ENCODE measurements at places on chromosomes 13 and 19.

DNA sequence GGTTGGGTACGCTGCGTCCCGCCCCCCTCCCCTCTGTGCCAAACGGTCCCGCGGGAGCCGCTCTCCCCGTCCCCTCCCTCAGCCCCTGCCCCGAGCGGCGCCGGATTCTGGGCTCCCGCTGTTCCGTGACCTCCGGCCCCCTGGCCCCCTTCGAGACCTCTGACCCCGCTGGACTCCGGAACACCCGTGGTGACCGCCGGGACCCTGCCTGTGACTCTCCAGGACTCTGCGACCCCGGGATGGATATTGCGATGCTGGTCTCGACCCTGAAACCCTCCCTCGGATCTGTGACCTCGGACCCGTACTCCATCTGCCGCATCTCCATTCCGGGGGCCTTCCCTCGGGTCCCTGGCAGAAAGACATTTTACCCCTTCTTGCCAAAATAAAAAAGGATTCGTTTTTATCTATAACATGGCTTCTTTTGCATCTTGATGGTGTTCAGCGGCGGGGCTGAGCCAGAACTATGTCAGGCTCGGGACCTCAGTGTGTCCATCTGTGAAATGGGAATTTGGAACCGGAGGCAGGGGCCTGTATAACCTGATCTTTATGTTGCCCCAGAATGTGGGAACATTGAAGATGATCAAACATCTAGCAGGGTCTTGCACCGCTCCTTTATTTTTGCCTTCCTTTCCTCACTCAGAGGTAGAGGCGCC, 654 bp upstream of the MEGF8 start:
- no peak for DNase-seq

GRCh38 chr13:92028695-92029094, 630.3 kb downstream of the GPC5 start:
- DNase-seq = no peak

DNA sequence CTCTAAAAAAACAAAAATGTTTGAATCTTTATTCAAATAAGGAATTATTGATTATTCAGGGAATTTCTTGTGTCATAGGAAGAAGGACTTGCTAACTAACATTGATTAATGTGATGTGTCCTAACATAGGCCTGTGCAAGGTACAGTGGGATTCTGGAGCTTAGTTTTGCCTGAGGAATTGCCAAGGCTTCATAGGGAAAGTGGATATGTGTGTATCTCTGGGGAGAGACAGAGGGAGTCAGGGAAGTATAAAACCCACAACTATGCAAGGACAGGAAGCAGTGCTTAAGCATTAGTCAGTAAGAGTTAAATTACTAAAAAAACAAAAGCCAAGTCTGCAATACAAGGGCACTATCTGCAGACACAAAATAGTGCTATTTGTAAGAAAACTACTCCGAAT, 59.6 kb downstream of the WDFY2 start:
- no peak for DNase-seq

DNA sequence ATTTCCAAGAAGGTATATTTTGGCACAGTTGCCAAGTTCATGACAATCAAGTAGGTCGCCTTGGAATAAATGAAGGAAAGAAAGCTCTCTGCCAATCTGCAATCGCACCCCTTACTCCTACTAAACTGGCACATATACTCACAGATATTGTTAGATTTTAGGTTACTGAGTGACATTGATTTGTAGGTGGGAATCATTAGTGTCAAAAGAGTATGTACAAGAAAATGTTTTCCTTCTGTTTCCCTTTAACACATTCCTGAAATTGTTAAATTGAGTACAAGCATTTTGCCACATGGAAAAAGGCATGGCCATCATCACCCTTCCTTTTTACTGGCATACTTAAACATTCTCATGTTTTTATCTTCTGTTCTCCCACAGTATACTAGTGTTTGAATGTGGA, 2868.3 kb upstream of the PCDH20 start:
- DNase-seq = no peak

DNA sequence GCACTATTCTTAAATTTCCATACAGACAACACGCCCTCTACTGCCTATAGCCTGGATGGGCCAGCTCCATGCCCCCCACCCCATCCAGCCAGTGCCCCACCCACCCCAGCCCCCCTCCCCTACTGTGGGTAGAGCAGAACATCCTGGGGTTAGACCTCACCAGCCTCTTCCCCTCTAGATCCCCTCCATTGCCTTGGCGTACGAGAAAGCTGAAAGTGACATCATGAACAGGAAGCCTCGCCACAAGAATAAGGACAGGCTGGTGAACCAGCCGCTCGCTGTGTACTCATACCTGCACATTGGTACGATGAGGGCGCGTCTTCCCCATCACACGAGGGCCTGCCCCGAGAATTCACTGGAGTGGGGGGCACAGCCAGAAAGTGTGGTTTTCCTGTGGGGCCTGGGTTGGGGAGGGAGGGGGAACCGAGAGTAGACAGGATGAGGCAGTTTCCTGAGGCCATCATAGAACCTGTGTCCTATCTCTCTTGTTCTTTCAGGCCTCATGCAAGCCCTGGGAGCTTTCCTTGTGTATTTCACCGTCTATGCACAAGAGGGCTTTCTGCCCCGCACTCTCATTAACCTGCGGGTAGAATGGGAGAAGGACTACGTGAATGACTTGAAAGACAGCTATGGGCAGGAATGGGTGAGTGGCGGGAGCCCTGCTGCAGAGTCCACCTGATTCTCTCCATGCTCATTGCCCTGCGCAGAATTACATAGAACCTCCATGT, 29.1 kb downstream of the ATP12A start:
- DNase-seq = no peak

DNA sequence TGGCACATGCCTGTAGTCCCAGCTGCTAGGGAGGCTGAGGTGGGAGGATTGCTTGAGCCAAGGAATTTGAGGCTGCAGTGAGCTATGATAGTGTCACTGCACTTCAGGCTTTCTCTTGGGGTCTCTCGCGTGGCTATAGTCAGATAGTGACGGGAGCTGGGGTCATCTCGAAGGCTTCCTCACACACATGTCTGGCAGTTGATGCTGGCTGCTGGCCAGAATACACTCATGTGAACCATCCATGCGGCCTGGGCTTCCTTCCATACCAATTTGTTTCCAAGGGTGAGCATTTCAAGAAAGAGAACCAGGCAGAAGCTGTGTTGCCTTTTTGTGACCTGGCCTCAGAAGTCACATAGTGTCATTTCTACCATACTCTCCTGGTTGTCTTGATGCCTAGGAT, 26.4 kb downstream of the LEUTX start:
- DNase-seq = peak; percentile 19

DNA sequence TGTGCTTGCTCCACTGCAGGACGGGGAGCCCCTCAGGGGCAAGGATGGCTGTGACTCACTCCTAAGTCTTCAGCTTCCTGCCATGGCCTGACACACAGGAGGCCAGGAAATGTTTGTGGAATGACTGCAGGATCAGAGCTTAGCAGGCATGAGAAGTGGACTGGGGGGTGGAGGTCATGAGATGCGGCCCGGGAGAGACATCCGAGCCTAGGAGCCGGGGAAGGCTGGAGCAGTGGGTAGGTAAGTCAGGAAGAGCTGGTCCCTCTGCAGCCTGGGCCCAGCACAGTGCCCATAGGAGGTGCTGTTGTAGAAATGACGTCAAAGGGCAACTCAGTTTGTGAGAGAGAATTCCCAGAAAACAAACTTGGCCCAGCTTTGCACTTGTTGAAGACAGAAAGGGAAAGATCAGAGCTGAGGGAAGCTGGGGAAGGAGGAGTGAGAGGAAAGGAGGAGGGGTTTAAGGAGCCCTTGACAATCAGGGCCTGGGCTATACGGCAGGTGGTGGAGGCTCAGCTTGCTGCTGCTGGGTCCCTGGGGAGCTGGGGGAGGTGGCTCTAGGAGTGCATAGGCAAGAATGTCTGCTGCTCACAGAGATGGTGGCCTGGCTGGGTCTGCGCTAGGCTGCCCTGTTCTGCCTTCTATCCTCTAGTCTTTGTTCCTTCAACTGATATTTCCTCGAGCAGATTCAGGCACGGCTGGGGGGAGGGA, 18.5 kb downstream of the POU2F2 start:
- peak; percentile 36 for DNase-seq

DNA sequence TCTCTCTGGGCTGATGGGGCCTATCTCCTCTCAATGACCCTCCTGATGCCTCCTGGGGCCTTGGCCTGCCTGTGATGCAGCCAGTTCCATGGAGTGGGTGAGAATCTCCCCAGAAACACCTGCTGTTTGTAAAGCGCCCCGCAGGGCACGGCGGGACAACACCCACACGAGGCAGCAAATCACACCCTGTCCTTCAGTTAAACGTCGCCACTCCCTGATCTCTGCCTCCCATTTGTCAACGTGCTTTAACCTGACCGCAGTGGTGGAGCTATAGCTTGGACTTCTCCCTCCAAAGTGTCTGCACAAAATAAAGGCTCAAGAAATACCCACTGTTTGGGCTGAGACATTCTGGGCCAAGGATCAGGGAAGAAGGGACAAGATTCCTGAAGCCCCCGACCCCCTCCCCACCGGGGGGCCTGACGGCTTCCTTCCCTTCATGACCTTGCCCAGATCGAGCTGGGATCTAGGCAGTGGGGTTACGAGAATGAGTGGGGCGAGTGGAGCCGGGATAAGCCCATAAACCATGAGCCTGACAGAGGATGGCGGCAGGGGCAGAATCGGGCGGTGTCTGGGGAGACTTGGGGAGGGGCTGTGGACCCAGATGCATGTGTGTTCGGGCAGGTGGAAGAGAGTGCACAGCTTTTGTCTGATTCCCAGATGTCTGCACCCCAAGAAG, 8.0 kb downstream of the MYDGF start:
- no peak for DNase-seq

GRCh38 chr19:3655402-3656072, 28.9 kb upstream of the CACTIN start:
- no peak for DNase-seq

DNA sequence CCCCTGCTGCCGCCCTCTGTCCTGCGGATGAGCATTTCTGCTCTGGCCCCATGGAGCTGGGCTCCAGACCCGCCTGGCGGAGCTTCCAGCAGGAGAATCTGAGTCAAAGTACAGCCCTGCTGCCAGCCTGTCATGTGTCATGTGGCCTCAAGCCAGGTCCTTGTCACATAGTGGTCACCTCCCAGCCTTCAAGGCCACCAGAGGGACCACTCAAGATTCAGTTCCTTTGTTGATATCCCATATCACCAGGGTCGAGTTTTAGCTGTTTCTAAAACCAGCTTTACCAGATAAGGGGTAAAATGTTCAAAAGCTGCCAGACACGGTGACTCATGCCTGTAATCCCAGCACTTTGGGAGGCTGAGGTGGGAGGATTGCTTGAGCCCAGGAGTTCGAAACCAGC, 13.4 kb downstream of the THOP1 start:
- no peak for DNase-seq

DNA sequence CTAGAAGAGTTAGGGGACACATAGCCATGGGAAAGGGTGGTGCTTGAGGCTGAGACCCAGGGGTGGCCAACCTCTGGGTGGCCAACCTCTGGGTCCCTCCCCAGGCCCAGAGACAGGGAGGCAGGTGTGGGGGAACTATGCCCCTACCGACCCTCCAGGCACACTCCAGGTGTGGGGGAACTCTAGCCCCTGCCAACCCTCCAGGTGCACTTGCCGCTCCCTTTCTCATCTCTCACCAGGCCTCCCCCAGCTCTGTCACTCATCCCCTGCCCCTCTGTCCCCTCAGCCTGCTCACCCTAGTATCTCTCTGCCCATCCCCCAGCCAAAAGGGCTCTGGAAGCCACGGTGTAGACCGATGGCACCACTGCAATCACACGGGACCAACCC, 10.6 kb upstream of the VSTM2B start:
- DNase-seq = no peak

DNA sequence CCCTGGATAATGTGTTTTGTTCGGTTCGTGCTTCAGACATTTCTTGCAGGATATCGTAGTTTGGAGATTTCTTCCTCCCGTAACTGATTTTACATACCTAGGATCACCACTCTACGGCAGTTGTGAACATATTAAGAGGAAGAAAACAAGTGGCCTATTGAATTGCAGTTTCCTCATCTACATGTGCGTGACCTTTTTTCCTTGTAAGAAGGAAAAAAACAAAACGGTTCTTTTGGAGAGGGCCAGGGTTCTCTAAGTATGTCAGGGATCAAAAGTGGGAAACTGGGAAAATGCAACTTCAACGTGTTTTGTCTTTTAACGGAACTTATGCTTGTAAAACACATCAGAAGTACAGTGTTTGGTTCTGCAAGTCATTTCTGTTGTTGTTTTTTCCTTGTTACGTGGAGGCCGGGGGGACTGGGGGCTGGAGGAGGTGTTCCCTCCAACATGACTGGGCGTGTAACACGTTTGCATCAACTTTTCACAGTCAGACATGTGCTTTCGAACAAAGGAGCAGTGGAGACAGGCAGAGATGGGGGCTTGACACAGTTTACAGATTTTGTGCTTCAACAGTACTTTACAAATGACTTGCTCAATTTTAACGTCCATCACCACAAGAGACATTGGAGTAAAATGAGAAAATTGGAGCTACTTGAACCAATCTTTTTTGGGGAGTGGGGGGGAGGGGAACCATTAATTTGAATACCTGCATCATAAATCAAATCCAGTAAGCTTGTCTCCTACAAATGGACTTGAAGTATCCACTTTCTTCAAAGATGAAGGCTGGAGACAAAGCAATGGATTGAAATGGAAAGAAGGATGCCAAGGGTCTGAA, 3.8 kb downstream of the ZC3H4 start:
- no peak for DNase-seq

DNA sequence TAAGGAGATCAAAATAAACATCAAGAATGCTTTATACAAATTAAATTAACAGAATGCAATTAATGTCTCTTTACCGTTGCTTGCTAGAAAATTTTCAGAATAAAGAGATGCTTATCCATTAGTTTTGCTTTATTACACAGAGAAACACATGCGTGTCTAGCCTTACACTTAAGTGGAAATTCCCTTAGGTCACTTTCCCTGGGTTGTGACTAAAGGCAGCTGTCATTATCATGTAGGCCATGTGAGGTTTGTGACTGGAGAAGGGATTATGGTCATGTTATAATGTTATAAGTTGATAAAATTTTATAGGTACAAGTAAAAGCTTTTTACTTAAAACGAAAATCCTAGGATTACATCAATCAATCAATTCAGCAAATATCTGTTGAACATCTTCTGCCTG, 121.0 kb downstream of the KCNRG start:
- DNase-seq = no peak

GRCh38 chr13:45229172-45229571, 28.3 kb upstream of the KCTD4 start:
- DNase-seq = no peak

DNA sequence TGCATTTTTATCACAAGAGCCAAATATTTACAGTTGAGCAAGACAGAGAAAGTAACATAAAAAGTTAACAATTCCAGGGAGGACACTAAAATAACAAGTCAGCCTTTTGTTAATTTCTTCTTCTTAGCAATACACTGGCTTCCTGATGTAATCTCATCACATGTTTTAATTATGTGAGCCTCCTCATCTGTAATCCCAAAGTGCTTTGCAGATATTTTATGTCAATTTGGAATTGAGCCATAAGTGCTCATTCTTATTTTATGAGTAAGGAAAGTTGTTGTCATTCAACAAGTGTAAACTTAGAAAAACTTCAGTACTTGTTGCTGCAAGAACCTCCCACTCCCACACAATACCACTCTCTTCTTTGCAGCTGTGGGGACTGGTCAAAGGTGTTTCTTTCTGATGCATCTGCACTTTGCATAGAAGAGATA, 223.6 kb downstream of the GPC6 start:
- DNase-seq = no peak
